ENCODE measurements at places on chromosomes 13 and 19. TPM values are rescaled to one million over a fixed set of nuclear protein-coding genes. Genes with fewer than 3 reads are reported as not detected.

GRCh38 chr13:81458170-81458569, 1117.2 kb upstream of the SPRY2 start:
- DNase-seq: no peak

GRCh38 chr13:37869756-37870488, at the start of gene TRPC4:
Gene TRPC4 (minus strand): TSS chr13:37869772. CDS start chr13:37783333, 86,439 bp downstream.
- DNase-seq: peak; percentile 66

DNA sequence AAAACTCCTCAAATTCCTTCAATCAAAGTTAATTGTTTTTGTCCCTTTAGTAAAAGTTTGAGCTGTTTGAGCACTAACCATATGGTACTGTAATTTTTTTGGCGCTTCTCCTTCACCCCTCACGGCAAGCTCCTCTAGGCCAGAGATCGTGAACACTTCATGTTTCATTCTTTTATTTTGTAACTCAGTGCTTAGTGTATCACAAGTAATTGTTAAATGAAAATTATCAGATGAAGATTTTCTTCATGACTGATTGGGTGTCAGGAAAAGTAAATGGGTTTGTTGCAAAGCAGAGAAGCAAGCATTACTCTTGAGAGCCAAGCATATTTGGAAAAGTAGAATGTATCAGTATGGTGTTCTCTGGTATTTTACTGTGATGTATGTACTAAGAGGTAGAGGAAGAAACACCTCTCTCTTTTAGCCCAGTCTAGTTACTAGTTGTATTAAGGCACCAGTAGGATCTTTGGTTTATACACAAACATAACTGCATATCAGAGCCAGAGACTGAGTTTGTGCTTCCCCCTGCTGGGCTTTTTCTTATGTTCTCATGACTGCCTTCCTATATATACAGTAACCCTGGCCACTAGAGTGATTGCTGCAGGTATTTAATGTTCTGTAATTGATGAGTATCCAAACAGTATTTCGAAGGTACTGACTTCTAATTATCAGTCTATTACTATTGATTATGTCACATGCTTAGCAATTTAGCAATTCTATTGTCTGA, 202.3 kb upstream of the KLHL1 start:
- DNase-seq: peak; percentile 22

DNA sequence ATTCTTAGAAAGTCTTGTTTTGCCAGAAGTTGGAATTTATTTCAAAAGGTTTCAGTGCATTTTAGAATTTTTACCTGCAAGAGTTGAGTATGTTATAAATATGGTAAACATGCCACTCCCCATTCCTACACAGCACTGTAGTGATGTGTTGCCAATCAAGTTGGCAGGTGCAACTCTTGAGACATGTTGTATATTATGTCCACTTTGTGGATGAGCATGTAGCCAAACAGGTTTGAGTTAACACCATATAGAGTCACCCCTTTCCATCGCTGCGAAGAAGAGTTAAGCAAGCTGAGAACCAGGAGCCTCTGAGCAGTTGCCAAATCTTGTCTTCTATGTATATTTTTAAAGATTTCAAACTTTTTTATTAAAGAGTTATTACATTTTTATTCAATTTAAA, 359.8 kb downstream of the LMO7 start:
- no peak for DNase-seq

DNA sequence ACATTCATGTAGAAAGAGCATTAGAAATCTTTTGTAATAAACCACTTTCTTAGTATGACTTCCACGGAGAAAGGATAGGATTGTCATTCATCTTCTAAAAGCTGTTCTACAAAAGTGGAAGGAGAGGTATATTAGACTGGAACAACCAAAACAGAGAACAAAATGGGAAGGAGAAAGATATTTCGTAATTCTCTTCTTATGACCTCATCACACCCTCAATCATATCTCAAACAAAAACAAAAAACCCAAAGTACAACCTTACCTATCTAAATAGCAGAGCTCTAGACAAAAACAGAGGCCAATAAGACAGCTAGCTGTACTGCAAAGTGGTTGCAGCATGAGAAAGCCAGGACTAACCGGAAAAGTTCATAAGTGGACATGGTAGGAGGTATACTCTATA, 46.3 kb downstream of the DACH1 start:
- no peak for DNase-seq

SLC25A41 gene
- polyA plus RNA-seq: 0.56 TPM

ZNF99 gene
- 0.19 TPM for polyA plus RNA-seq

FFAR3 gene
- 0.24 TPM for polyA plus RNA-seq

KCNN4 gene
- 0.69 TPM for polyA plus RNA-seq
